Kasumi-1 (cell line): ENCODE measurements at places on chromosomes 11 and 22.

- no peak for DNase-seq
Measured at GRCh38 chr11:96309016-96309642, 33.9 kb downstream of the MAML2 start.

- no peak for DNase-seq
Measured at GRCh38 chr11:20367313-20367948, 3.9 kb downstream of the HTATIP2 start.

- DNase-seq, result no peak
Measured at GRCh38 chr11:100066399-100066798, 620.7 kb upstream of the ARHGAP42 start.

DNA sequence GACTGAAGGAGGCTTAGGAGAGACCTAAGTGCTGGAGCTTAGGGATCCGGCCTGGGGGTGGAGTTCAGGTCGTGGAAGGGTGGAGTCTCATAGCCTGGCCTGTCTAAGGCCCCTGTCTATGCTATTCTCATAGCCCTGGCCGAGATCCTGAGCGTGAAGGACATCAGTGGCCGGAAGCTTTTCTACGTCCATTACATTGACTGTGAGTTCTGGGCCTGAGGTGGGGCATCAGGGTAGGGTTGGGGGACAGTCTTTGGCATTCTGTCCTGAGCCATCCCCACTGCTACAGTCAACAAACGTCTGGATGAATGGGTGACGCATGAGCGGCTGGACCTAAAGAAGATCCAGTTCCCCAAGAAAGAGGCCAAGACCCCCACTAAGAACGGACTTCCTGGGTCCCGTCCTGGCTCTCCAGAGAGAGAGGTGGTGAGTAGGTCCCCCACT lies 603 bp downstream of the KAT5 start:
- no peak for DNase-seq

DNA sequence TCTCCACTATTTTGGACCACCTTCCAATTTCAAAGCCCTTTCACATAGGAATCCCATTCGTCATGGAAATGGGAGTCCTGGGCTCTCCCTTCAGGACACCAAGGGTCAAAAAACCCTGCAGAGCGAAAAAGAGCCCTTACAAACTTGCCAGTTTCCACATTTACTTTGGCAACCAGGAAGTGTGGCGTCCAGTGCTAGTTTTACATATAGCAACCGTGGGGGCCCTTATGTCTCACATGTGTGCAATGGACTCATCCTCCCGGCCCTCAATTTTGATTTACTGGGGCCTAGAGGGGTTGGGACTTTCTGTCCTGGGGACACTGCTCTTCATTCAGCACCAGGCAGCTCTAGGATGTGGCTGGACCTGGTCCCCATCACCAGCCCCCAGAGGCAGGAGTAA lies 33.7 kb downstream of the DAGLA start:
- DNase-seq, result no peak

- DNase-seq, result no peak
Measured at GRCh38 chr22:31680861-31681341, 18.9 kb upstream of the PISD start.

DNA sequence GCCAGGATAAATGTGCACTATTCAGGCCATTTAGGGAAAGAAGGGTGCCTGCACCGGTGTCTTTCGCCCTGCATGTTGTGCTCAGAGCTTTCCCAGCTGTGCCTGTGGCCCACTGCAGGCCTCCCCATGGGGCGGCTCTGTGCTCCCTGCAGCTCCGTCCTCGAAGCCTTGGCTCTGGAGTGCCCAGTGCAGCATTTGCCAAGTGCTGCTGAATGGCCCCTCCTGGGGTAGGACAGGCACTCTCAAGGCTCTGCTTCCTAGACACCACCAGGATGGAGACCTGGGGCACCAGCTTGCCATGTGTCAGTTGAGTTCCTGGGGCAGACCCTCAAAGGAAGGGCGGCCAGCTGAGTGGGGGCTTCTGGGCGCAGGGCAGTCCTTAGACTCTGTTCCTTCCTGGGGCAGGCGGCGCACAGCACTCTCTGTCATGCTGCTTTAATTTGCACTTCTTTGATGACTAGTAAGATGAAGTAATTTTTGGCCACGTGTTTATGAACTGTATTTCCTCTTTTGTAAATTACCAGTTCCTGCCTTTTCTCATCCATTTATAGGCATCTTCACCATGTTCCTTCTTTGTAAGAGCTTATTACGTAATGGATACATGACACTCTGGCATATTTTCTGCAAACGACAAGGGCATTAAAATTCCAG lies 32.1 kb upstream of the GNB1L start:
- DNase-seq, result peak; percentile 97

DNA sequence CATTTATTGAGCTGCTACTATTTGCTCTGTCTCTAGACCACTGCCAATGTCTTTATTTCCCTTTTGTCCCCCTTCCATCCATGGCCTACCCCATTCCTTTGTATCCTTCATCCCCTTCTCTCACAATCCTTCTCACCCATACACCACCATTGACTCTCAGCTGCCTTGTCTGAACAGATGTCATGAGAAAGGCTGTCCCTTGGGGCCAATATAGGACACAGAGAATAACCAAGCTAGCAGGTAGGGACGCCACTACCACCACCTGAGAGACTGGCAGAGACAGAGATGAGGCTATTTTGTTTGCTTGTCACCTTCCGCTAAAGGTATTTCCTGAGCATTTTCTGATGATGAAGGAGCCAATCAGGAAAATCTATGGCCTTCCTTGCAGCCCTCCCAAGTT lies 138.9 kb downstream of the CD44 start:
- DNase-seq, result no peak

GRCh38 chr22:43993072-43993760 lies 30.9 kb upstream of the PARVB start:
- peak; percentile 64 for DNase-seq

DNA sequence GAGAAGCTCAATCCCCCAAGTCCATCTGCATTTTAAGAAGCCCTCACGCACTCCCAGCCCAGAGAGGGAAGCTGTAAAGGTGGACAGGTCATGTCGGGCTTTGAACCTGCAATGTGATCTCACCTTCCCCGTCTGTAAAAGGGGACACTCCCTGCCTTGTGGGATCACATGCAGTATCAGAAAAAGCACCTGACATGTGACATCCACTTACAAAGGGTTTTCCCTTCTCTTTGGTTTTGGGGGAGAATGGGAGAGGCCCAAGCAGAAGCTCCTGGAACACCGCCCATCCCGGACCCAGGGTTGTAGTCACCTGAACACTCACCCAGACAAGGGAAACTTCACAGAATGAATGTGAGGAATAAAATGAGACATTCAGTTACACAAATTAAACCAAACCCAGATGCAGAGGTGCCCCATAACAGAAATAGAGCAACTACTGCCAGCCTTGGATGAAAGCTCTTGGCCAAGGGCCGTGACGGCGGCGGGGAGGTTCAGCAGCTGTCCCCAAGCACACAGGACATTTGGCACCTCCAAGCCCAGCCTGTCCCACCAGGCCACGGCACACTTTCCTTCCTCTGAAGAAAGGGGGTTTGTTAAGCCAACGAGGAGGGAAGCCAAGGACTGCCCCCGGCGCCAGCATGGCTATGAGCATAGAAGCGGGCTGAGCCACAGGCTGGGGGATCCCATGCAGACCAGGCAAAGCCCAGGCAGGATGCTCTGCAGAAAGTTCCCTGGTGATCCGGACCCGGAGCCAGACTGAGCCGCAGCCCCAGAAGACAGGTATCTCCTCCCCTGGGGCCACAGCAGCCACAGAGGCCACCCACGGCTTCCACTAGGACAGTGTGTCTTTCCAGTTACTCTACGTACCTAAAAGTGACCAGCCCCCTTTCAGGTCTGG lies 3.8 kb downstream of the BID start:
- no peak for DNase-seq

- DNase-seq, result peak; percentile 88
Measured at GRCh38 chr11:116879800-116880625, 42.6 kb upstream of the APOA1 start.
